ENCODE measurements at places on chromosomes 1 and 21.
A peak's percentile ranks its signal among the peaks of the same experiment; 100 is the strongest.

DNA sequence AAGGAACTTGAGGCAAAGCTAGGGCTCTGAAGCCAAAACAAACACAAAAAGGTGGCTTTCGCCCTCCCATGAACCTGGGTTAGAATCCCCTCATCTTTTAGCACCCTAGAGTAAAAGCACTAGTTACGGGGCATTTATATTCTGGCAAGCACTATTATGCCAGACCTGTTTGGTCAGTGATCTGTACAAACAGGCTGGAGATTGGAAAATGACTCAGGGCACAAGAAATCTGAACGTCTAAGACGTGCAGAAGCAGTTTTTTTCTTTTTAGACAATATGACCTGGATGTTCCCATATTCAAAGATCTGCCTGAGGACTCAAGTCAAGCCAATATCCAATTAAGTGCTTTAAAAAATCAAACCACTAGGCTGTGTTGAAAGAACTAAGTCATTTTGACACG is 3.0 kb downstream of the ZNF436 start:
- no peak for DNase-seq

GRCh38 chr1:53362270-53362669 is 34.4 kb upstream of the LRP8 start:
- no peak for DNase-seq

DNA sequence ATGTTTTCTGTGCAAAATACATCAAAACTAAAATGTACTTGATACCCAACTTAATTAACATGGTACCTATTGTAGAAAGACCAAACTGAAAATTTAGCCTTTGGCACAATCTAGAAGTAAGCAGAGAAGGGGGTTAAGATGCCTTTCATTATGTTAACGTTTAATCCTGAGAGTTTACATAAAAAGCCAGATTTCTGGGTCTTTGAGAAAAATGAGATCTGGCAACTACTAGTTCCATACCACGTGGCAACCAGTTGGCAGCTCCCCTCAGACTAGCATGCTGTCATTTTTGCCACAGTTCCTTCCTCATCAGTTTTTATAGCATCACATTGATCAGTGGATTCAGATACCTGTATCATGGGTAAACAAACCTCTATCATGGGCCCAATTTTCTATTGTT is 1.5 kb downstream of the RO60 start:
- no peak for DNase-seq

- no peak for DNase-seq
Measured at GRCh38 chr21:45304476-45304830, 16.8 kb upstream of the POFUT2 start.

DNA sequence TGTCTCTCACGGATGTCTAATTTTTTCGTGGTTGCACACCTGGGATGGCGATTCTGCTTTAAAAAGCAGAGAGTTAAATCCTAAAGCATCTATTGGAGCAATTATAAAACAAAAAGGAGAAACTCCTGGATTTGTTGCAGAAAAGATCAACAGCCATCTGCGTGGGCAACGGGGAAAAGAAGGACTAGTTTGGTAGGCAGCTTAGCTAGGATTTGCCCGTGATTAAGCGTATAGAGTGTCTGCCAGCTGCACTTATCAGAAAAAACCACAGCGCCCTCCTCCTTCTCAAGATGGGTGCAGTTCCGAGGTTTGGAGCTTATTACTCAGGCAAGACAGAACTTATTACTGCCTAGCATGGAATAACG is 526 bp upstream of the SLC25A24 start:
- DNase-seq: no peak

- no peak for DNase-seq
Measured at GRCh38 chr1:194268839-194269238, 1082.4 kb upstream of the B3GALT2 start.

GRCh38 chr1:223363057-223363855 is 720 bp downstream of the SUSD4 start:
- DNase-seq: no peak

- no peak for DNase-seq
Measured at GRCh38 chr1:196685506-196685905, 33.7 kb downstream of the CFH start.

DNA sequence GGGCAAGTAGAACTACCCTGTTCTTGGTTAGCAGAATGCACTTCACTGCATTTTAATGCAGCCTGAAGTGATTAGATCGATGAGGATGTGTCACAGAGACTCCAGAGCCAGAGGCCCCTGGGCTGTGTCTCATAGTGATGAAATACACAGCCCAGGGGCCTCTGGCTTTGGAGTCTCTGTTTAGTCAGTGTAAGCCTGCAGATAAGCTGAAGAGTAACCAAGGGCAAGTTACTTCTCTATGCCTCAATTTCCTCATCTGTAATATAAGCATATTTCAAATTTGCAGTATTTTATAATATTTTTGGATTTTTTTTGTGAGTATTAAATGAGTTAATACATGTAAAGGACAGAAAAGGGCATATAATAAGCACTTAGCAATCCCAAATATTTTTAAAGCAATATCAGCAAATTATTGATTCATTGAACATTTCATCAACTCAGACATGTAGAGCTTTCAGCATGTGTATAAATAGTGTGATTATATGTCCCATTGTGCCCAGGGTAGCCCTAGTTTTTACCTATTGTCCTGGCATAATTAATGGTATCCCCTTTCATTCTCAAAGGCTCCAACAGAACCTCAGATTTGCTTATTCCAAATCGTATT is 23.6 kb upstream of the APOBEC4 start:
- DNase-seq: no peak

DNA sequence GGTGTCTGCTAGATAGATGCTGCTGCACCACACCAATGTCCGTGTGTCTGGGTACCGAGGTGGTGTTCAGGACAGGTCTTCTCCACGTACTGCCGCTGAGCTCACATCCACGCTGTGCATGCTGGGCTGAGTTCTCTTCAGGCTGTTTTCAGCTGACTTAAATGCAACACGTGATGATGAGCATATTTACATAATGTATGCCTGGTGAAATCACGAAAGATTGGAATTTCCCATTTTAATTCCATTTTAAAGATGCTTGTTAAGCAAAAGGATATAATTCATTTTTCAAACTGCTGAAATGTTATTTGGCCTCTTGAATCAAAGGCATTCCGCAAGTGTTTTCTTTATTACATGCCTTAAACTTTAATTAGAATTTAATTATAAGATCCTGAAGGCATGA is 107.9 kb downstream of the FGGY start:
- no peak for DNase-seq

GRCh38 chr1:230278376-230278775 is 147.8 kb downstream of the PGBD5 start:
- DNase-seq: no peak

DNA sequence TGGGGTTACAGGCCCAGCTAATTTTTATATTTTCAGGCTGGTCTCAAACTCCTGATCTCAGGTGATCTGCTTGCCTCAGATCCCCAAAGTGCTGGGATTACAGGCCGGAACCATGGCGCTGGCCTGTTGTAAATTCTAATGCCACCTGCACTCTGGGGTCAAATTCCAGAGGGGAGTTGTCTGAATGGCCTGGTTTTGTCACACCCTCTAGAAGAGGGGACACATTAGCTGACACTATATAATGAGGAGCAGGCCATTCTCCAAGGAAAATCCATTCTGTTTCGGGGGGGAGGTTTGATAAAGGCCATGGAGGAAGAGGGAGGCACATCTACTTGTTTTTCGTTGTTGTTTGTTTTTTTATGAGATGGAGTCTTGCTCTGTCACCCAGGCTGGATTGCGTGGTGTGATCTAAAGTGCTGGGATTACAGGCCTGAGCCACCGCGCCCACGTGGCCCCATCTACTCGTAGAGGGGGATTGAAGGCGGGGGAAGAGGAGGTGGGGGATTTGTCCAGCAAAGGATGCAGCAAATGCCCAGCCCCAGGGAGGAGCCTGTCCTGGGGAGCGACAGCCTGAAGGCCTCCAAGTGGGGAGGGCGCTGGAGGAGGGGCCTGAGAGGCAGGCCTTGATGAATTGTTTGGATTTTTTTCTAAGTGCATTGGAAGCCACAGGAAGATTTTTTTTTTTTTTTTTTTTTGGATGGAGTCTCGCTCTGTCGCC is 78.4 kb upstream of the SLC45A1 start:
- DNase-seq: no peak

GRCh38 chr1:85460555-85461088 is 4.3 kb downstream of the DDAH1 start:
- no peak for DNase-seq

GRCh38 chr1:21552715-21553114 is 43.5 kb downstream of the ALPL start:
- DNase-seq: no peak

GRCh38 chr1:91161166-91161565 is 139.3 kb upstream of the ZNF644 start:
- no peak for DNase-seq

- no peak for DNase-seq
Measured at GRCh38 chr1:7432102-7432899, 338.8 kb upstream of the VAMP3 start.

- no peak for DNase-seq
Measured at GRCh38 chr1:195915826-195916225, 692.4 kb downstream of the KCNT2 start.

DNA sequence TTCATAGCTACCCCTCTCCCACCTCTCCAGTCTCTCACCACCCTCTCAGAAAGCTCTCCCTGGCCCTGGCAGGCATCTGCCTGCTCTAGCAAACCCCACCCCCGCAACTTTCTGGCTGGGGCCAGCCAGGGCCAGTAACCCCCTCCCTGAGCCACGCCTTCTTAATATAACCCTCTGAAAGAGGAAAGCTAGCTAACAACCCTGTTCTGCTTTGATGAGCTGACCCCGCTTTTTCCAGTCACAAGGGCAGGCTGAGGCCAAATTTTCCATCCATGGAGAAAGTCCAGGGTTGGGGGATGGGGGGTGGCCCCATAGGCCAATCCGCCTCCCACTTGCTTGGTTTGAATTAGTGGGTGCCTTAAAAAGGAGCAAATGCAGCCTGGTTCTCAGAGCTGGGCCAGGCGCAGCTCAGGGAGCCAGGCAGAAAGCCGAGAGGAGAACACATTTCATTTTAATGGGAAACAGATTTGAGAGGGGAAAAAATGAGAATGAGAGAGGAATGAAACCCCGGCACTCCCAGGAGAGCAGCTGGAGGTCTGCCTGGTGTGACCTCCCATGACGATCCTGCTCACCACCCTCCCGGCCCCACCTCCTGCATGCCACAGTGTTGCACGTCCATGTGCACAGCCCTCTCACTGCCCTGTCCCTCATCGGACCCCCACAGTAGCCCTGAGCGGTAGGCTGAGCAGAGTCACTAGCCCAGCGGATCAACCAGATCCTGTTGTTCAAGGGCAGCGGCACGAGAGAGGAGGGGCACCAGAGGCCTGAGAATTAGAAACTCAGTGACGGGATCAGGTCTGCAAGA is 62.3 kb downstream of the OPTC start:
- DNase-seq: no peak

GRCh38 chr1:8370905-8371315 is 53.0 kb downstream of the SLC45A1 start:
- DNase-seq: no peak

GRCh38 chr1:25031966-25032667 is 102.0 kb upstream of the RUNX3 start:
- DNase-seq: peak; percentile 40

- no peak for DNase-seq
Measured at GRCh38 chr1:72885841-72886240, 603.5 kb upstream of the NEGR1 start.

DNA sequence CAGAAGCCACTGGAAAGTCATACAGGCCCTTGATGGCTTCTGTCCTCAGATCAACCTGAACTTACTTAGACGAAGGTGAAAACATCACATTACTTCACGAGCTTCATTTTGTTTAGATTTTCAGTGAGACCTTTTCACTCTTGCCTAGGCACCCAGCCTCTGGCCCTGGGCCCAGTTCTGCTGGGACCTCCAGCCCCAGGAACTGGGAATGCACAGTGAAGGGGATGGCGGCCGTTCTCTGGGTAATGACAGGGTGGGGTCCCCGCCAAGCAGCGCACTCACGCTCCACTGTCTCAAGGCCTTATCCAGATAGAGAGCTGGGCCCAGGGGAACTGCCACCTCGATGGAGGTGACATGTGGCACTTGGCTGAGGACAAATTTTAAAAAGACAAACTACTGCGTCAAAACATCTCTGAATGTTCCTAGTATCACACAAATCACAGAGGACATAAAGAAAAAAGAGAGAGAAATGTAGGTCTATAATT is 54.8 kb downstream of the NPHP4 start:
- no peak for DNase-seq

GRCh38 chr1:26828411-26828991 is 2.0 kb downstream of the ZDHHC18 start:
- DNase-seq: no peak

DNA sequence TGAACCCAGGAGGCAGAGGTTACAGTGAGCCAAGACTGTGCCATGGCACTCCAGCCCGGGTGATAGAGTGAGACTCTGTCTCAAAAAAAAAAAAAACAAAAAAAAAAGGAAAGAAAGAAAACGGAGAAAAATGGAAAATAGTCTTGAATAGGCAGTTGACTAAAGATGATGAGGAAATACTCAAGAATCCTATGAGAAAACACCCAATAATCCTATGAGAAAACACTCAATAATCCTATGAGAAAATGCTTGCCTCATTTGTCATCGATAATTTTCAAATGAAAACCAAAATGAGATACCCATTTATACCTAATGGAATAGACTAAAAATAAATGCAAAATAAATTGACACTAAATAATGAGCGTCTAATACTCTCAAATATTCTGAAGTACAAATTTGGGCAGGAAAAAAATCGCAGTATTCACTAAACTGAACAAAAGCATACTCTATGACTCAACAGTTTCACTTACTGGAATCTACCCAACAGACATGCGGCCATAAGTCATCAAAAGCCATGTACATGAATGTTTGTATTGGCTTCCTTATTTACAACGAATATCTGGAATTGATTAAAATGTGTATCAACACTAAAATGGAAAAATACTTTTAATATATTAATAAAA is 733.9 kb upstream of the CHRM3 start:
- DNase-seq: no peak

DNA sequence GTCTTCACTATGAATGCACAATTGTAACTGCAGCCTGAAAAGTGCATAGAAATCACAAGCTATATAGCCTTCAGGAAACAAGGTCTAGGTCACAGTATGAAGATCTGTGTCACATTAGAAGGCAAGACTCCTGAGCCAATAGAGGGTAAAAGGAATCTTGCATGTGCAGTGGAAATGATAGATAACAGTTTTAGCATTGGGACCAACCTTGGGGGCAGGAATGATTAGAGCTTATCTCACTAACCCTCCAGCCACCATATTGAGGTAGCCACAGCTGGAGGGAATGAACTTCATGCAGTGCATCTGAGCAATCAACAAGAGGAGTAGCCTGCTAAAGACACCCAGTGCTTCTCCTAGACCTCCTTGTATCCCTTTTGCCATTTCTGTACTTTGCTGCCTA is 390.1 kb downstream of the LTN1 start:
- DNase-seq: no peak

GRCh38 chr21:45957981-45958600 is 23.5 kb upstream of the COL6A1 start:
- no peak for DNase-seq

- no peak for DNase-seq
Measured at GRCh38 chr1:177620636-177621190, 349.1 kb downstream of the SEC16B start.

- no peak for DNase-seq
Measured at GRCh38 chr1:191609305-191609704, 549.0 kb upstream of the RGS18 start.
